ENCODE measurements at places on chromosomes 7 and 10.

GRCh38 chr7:30159698-30160143 lies 24.9 kb downstream of the MTURN start:
- DNase-seq: no peak

- DNase-seq: no peak
Observed at GRCh38 chr10:80172896-80173295, 32.4 kb downstream of the ANXA11 start.

DNA sequence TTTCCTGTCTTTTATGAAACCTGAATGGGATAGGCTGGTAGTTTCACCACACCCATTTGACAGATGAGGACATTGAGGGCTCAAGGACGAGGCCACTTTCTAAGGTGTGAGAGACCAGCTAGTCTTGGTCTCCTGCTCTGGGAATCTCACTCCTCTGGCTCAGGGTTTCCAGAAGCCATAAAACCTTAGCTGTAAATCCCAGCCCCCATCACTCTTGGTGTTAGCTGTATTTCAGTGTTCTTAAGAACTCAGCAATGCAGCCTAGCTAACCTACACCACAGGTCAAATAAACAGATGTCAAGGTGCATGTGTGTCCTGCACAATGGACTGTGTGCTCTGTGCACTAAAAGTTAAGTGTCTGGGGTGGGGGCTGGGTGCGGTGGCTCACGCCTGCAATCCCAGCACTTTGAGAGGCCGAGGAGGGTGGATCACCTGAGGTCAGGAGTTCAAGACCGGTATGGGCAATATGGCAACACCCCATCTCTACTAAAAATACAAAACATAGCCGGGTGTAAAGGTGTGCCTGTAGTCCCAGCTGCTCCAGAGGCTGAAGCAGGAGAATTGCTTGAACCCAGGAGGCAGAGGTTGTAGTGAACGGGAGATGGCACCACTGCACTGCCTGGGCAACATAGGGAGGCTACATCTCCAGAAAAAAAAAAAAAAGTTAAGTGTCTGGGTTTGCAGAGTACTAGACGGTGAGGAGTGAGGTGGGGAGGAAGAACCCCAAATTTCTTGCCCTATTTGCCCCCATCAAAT lies 567 bp upstream of the EPO start:
- no peak for DNase-seq

DNA sequence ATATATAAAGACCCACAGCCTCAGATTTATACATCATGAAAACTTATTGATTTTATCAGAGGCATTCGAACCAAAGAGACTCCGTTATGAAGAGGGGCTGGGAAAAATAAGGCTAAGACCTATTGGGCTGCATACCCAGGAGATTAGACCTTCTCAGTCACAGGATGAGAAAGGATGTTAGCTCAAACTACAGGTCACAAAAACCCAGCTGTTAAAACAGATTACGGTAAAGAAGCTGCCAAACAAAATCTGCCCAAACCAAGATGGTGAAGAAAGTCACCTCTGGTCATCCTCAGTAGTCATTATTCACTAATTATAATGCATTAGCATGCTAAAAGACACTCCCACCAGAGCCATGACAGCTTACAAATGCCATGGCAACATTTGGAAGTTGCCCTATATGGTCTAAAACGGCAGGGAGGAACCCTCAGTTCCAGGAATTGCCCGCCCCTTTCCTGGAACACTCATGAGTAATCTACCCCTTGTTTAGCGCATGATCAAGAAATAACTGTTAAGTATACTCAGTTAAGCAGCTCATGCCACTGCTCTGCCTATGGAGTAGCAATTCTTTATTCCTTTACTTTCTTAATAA lies 362.5 kb upstream of the PCDH15 start:
- DNase-seq: no peak

DNA sequence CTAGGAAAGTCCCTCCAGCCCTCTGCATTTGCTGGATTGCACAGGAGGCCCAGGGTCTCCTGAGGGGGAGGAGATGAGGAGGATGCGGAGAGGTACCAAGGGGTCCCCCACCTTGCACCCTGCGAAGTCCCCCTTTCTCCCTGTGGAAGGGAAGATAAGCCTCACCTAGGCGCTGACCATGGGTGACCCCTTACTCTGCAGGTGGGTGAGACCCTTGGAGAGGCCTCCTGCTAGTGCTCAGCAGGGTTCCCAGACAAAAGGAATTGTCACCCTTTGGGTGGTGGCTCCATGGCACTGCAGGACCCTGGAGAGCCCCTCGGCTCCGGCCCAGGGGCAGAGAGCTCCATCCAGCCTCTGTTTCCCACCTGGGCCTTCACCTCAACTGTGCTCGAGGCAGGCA lies 107.0 kb upstream of the RET start:
- no peak for DNase-seq

DNA sequence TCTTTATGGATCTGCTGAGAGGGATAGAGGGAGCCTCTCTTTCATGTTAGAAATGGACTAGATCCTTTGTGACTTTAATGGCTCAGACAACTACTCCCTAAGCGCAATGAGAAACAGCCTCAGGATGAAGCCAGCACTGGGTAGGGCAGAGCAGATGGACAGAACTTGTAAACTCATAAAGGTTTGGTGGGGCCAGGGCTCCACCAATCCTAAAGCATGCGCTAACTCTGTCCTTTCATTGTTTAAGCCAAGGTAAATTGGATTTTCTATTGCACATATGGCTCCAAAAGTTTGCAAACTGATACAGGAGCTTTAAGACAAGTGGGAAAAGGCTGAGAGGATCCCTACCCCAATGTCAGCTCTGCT lies 178.1 kb upstream of the MEOX2 start:
- DNase-seq: no peak

DNA sequence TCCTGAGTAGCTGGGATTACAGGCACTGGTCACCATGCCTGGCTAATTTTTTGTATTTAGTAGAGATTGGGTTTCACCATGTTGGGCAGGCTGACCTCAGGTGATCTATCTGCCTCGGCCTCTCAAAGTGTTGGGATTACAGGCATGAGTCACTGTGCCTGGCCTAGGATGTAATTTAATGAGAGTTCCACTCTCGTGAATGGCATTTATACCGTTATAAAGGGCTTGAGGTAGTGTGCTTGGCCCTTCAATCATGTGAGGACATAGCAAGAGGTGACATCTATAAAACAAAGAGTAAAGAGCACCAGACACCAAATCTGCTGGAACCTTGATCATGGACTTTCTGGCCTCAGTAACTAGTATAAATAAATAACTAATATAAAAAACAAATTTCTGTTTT lies 93.5 kb upstream of the PPP1R9A start:
- DNase-seq: no peak

DNA sequence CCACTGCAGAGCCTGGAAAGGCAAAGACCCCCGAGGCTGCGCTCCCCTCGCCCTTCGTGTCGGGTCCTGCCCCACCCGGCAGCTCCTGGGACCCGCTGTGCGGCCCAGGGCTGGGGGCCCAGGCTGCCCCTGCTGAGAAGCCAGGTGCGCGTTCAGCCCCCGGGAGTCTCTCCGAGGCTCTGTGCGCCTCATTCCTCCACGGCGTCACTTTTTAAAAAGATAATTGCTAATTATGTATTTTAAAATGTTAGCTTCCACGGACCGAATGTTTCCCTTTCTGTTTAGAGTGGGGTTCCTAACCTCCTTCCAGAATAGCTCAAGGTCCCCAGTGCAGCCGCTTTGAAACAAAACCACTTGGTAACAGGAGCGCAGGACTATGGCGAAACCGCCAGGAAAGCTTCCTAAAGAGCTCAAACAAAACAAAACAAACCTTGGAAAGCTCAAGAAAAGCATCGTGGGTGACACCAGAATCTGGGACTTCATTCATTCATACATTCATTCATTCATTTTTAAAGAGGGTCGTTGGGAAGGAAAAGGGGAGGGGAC lies 45.6 kb downstream of the PDIA4 start:
- DNase-seq: no peak

GRCh38 chr7:2691011-2691707 lies 3.2 kb downstream of the AMZ1 start:
- no peak for DNase-seq

- no peak for DNase-seq
Observed at GRCh38 chr7:154844955-154845354, 158.0 kb downstream of the PAXIP1 start.
